DMS153 (cell line): ENCODE measurements at places on chromosomes 6 and 20.

DNA sequence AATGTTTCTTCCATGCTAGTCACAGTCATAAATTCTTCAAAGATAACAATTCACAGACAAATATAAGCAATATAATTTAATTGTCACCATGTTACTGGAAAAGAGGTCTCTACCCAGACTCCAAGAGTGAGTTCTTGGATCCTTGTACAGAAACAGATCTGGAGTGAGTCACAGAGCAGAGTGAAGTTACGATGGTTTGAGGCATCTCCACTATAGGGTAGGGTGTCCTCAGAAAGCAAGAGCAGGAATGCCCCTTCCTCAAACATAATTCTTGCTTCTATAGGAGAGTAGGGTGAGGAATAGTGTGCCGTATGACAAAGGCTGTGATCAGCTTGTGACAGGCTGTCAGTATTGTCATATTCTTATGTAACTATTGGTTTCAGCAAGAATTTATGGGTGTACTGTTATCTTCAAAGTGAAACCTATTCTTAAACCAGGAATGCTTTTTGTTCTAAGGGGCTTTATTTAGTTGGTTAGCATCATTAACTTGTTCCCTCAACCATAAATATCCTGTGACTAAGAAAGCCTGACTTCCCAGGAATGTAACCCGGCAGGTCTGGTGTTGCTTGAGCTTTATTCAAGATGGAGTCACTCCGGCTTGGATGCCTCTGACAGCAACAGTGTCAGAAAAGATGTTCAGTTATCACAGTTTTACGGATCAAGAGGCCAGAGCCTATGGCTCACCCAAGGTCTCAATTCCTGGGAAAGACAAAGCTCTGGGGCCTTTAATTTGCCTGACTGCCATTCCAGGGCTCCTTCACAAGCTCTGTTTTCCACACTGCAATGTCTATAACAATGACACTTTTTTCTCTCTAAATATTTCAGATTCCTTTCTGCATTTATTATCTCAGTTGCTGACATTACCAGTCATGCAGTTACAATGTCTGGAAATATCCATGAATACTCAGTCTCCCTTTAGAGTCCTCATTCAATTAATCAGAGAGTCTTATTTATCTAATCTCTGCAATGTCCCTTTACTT lies 298.6 kb downstream of the C6orf118 start:
- no peak for DNase-seq

DNA sequence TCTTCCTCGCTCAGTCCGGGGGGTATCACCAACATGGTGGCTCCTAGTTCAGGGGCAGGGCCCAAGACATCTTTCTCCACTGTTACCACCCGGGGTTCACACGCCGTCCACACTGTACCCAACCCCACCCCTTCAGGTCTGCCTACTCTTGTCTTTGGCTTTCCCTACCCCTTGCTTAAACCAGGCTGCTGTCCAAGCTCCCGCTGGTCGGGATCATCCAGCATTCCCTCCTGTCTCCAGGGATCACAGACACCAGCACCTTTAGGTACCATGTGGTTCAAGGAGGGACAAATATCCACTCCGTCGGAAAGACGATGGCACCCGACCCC lies 395 bp downstream of the NELFE start:
- DNase-seq, result no peak

DNA sequence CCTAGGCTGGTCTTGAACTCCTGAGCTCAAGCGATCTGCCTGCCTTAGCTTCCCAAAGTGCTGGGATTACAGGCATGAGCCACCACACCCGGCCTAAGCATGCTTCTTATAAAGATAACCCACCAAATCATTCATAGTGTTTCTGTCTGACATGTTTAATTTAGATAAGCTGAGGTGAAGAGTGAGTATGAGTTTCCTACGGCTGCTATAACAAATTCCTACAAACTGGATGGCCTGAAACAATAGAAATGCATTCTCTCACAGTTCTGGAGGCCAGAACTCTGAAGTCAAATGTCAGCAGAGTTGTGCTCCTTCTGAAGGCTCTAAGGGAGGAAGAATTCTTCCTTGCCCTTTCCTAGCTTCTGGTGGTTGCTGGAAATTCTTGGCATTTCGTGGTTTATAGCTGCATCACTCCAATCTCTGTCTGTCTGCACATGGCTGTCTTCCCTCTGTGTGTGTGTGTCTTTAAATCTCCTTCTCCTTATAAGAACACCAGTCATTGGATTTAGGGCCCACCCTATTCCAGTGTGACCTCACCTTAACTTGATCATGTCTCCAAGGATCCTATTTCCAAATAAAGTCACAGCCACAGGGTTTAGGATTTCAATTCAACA lies 29.9 kb downstream of the MAPK13 start:
- no peak for DNase-seq

- DNase-seq, result no peak
These were observed 627.3 kb downstream of the UTRN start for GRCh38 chr6:144912474-144912873.

GRCh38 chr20:46709459-46710152 lies at the start of gene SLC2A10:
Gene SLC2A10, plus strand, starts transcription at chr20:46709649. Its CDS starts 88 bp downstream, at chr20:46709737.
- no peak for DNase-seq

DNA sequence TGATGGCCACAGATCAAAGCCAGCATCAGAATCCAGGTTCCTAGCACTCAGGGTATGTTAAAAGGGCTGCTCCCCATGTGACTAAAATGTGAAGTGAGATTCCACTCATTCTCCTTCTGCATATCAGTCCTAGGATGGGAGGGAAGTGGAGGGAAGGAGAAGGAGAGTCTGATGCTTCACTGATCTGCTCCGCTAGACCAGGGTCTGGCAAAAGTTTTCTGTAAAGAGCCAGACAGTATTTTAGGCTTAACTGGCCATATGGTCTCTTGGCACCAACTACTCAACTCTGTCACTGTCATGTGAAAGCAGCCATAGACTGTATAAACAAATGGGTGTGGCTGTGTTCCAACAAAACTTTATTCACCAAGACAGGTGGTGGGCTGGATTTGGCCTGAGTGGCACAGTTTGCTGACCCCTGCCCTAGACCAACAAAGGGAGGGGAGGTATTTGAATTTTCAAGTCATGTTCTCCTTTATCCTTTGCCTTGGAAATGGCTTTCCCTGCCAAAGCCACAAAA lies 22.6 kb downstream of the GHRH start:
- DNase-seq, result no peak
